Activated CD4-positive, alpha-beta T cell treated with anti-CD3 and anti-CD28 coated beads for 36 hours (primary cell): ENCODE measurements at places on chromosomes 2 and 18.

GRCh38 chr2:135728064-135728743 lies 13.5 kb upstream of the UBXN4 start:
- H3K4me1 ChIP-seq: no peaks in the 10 kb centered on the region
- no peak overlapping the region for H3K4me3 ChIP-seq
- no peak overlapping the region for H3K27ac ChIP-seq
- no peaks in the 10 kb centered on the region for H3K27me3 ChIP-seq
- peaks cover 23% of the 10 kb centered on the region for H3K36me3 ChIP-seq

DNA sequence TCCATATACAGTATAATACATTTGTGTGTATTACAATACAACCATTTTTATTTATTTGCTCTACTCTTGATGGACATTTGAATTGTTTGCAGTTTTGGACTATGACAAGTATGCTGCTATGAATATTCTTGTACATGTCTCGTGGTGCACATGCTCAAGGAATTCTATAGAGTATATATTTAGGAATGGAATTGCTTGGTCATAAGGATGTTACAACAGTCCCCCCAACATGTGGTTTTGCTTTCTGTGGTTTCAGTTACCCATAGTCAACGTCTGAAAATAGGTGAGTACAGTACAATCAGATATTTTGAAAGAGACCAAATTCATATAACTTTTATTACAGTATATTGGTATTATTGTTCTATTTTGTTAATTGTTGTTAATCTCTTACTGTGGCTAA lies 24.1 kb upstream of the PLEKHM3 start:
- H3K36me3 ChIP-seq: no peaks in the 10 kb centered on the region
- DNase-seq: no peak
- peaks cover 5% of the 10 kb centered on the region for H3K27me3 ChIP-seq
- H3K4me1 ChIP-seq: no peaks in the 10 kb centered on the region
- H3K4me3 ChIP-seq: no peak overlapping the region
- no peak overlapping the region for H3K27ac ChIP-seq

- no peak overlapping the region for H3K4me3 ChIP-seq
- no peak overlapping the region for H3K27ac ChIP-seq
- H3K4me1 ChIP-seq: peaks cover 26% of the 10 kb centered on the region
- no peaks in the 10 kb centered on the region for H3K27me3 ChIP-seq
Measured at GRCh38 chr2:161123531-161124030, 36.6 kb upstream of the TANK start.

GRCh38 chr2:190207930-190208329 lies 111.7 kb downstream of the HIBCH start:
- no peak overlapping the region for H3K4me3 ChIP-seq
- H3K36me3 ChIP-seq: peaks cover 7% of the 10 kb centered on the region
- no peak for DNase-seq
- no peaks in the 10 kb centered on the region for H3K4me1 ChIP-seq

DNA sequence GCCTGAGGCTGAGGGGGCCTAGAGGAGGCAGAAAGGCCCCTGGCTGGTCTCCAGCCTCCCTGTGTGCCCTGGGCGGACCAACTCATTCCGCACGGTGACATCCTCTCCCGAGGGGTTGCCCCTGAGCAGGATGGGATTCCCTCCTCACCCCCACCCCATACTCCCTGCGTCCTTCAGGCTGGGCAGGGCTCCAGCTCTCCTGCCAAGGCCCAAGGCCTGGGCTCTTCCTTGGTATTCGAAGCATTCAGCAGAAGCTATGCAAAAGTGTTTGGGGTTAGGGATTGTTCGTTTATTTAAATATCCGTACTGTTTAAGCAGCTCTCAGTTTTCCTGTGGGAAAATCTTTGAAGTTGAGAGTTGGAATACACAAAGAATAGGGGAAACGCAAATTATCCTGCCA lies 113.1 kb upstream of the RAB12 start:
- no peaks in the 10 kb centered on the region for H3K36me3 ChIP-seq
- DNase-seq: no peak
- no peak overlapping the region for H3K27ac ChIP-seq
- H3K27me3 ChIP-seq: peaks cover 15% of the 10 kb centered on the region
- no peaks in the 10 kb centered on the region for H3K4me1 ChIP-seq

- no peaks in the 10 kb centered on the region for H3K27me3 ChIP-seq
- no peaks in the 10 kb centered on the region for H3K4me1 ChIP-seq
- no peak overlapping the region for H3K27ac ChIP-seq
- no peak overlapping the region for H3K4me3 ChIP-seq
- no peak for DNase-seq
Measured at GRCh38 chr2:155203178-155203577, 504.7 kb downstream of the KCNJ3 start.
